Bronchus fibroblast of lung (primary cell): ENCODE measurements at places on chromosomes 1 and 21. TPM values are rescaled to one million over a fixed set of nuclear protein-coding genes. Genes with fewer than 3 reads are reported as not detected.

Gene RIPK4
- total RNA-seq: under 0.01 TPM in 1 of 2 replicates, not detected in the other

Gene TRNP1
- total RNA-seq: 215 and 217 TPM in 2 replicates

Gene PRXL2B
- 22.0 and 25.0 TPM in 2 replicates for total RNA-seq

Gene CCDC28B
- total RNA-seq: 16.0 and 16.8 TPM in 2 replicates

Gene OR6N1
- not detected in 2 replicates for total RNA-seq

Gene TRMT13
- 8.8 and 15.5 TPM in 2 replicates for total RNA-seq

Gene TXNDC12
- 47.1 and 50.8 TPM in 2 replicates for total RNA-seq

Gene PLA2G2A
- not detected in 2 replicates for total RNA-seq

Gene BSND
- total RNA-seq: not detected in 2 replicates

Gene CNR2
- not detected in 2 replicates for total RNA-seq

Gene VWA5B1
- total RNA-seq: not detected in 2 replicates

Gene CROCC
- total RNA-seq: 12.0 and 14.5 TPM in 2 replicates

Gene HAO2
- not detected in 2 replicates for total RNA-seq

Gene HMCN1
- 0.15 and 1.2 TPM in 2 replicates for total RNA-seq

Gene FABP3
- total RNA-seq: 209 and 250 TPM in 2 replicates

Gene RSPO1
- total RNA-seq: under 0.01 and 0.17 TPM in 2 replicates

Gene F11R
- total RNA-seq: 0.74 and 1.2 TPM in 2 replicates

Gene TNNI3K
- not detected in 2 replicates for total RNA-seq

Gene INKA2
- total RNA-seq: 1.3 and 1.5 TPM in 2 replicates

Gene DAB1
- not detected in 2 replicates for total RNA-seq

Gene IVL
- not detected in 2 replicates for total RNA-seq

Gene TNFRSF8
- total RNA-seq: not detected in 2 replicates

Gene CRYBG2
- 1.3 TPM in 1 of 2 replicates, not detected in the other for total RNA-seq

Gene HDGF
- total RNA-seq: 193 and 222 TPM in 2 replicates

Gene C1orf146
- total RNA-seq: not detected in 2 replicates

Gene RUNX1
- total RNA-seq: 10.1 and 11.4 TPM in 2 replicates

Gene SYPL2
- 0.15 and 0.17 TPM in 2 replicates for total RNA-seq

Gene HEYL
- total RNA-seq: under 0.01 TPM in 1 of 2 replicates, not detected in the other

Gene GPR89A
- total RNA-seq: 14.6 and 15.0 TPM in 2 replicates

Gene MYBPH
- total RNA-seq: not detected in 2 replicates

Gene FMOD
- 2.2 TPM in 2 replicates for total RNA-seq

Gene CAMK2N1
- total RNA-seq: 18.7 and 28.6 TPM in 2 replicates

Gene MT1HL1
- total RNA-seq: not detected in 2 replicates

Gene RIMKLA
- under 0.01 TPM in 1 of 2 replicates, not detected in the other for total RNA-seq

Gene UBASH3A
- not detected in 2 replicates for total RNA-seq

Gene PDZK1IP1
- not detected in 2 replicates for total RNA-seq

Gene BEND5
- total RNA-seq: 1.2 and 1.5 TPM in 2 replicates
